ENCODE measurements at places on chromosomes 13 and 19. TPM values are rescaled to one million over a fixed set of nuclear protein-coding genes. Genes with fewer than 3 reads are reported as not detected.

The MPND gene
- polyA plus RNA-seq, result 15.9 TPM

The NXNL1 gene
- polyA plus RNA-seq, result not detected

The LRRC63 gene
- 0.11 TPM for polyA plus RNA-seq

The CALR3 gene
- polyA plus RNA-seq, result not detected

The TIMM50 gene
- 49.2 TPM for polyA plus RNA-seq

The GPR4 gene
- polyA plus RNA-seq, result 1.5 TPM

The CFAP97D2 gene
- polyA plus RNA-seq, result not detected

The ZNF69 gene
- polyA plus RNA-seq, result 3.4 TPM

The ZNF256 gene
- 6.0 TPM for polyA plus RNA-seq

The C1QTNF9 gene
- 4.9 TPM for polyA plus RNA-seq

The TIMM29 gene
- 18.1 TPM for polyA plus RNA-seq

The TEX26 gene
- not detected for polyA plus RNA-seq

The ZNF562 gene
- polyA plus RNA-seq, result 16.2 TPM

DNA sequence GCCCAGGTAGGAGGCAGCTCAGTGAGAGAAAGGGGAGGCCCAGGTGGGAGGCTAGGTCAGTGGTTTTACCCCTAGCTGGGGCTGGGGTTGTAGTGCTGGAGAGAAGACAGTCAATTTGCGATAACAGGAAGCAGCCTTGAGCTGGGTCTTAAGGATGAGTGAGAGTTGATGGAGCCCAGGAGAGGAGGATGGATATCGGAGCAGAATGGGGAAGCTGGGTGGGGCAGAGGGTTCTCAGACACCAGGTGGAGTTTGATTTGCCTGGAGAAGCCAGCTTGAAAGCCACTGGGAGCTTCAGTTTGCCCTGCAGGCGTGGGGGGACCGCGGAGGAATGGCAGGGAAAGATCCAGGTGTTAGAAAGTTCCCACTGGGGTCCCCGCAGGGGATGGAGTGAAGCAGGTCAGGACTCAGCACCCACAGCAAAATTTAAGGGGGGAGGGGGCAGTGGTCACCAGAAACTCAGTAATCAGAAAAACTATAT is 836 bp upstream of the CDC42EP5 start:
- DNase-seq, result no peak

DNA sequence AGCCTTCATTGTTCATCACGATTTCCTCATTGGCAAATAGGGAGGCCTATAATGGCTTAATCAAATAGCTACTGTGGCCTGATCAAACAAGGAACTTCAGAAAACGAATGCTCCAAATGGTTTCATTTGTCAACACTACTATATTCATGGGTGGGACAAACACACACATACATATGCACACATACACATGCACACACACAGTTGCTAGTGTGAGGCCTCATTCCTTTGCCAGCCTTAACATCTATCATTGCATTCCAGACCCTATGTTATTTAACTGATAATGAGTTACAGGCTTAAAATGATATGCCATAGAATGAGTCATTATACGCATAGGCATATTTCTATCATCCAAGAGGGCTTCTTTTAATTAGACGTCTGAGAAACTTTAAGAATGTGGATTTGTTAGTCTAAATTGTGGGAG is 140.2 kb downstream of the KLF5 start:
- no peak for DNase-seq

DNA sequence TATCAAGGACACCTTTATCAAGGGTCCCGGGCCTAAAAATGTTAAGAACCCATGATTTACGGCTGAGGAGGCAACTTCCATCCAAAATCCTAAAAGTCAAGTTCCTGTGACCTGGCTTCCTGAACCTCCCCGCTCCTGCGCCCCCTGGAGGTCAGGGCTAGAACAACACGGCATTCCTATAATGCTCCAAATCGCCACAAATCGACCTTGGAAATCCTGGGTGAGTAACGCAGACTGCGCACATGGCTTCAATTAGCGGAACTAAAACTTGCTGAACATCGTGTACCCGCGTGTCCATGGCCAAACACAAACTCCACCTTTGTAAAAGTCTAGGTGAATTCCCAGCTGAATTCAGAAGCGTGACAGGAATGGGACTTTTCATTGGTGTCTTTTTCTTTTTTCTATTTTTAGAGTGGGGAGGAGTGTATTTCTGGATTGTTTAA is 4.3 kb upstream of the C5AR1 start:
- DNase-seq, result no peak

GRCh38 chr13:84358601-84359000 is 476.3 kb upstream of the SLITRK1 start:
- no peak for DNase-seq

DNA sequence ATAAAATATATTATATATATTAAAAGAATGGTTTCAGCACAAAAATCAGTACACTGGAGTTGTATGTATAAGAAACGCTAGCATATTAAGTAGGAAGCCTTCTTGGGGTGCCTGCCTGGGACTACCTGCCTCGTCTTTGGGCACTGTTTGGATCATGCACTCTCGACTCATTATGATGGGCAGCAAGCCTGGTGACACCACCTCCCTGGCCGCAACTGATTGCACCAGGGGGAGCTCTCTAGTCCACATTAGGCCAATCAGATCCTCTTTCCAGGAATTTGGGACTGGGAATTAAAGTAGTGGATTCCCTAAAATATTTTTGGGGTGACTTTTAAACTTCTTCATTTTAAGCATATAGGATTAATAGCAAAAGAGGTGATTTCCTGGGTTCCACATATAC is 56.0 kb upstream of the RGCC start:
- DNase-seq, result no peak

DNA sequence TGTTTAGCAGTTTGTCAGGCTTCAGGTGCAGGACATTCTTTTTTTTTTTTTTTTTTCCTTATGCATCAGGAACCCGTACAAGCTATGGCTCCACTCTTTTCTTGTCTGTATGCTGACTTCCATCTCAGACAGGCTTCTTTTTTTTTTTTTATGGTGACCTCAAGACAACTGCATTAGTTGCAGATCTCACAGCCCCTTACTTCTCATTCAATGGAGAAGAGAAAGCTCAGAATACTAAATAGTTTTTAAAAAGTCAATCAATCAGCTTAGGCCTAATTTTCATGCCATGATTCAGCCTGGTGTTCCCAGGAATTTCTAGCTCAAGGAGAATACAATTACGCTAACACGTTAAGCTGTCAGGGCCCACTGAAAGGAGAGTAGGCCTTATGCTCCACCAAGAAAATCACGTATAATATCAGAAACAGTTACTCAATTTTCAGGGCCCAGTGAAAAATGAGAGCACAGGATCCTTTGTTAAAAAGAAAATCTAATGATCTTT is 1596.0 kb upstream of the MIR17HG start:
- DNase-seq, result no peak

DNA sequence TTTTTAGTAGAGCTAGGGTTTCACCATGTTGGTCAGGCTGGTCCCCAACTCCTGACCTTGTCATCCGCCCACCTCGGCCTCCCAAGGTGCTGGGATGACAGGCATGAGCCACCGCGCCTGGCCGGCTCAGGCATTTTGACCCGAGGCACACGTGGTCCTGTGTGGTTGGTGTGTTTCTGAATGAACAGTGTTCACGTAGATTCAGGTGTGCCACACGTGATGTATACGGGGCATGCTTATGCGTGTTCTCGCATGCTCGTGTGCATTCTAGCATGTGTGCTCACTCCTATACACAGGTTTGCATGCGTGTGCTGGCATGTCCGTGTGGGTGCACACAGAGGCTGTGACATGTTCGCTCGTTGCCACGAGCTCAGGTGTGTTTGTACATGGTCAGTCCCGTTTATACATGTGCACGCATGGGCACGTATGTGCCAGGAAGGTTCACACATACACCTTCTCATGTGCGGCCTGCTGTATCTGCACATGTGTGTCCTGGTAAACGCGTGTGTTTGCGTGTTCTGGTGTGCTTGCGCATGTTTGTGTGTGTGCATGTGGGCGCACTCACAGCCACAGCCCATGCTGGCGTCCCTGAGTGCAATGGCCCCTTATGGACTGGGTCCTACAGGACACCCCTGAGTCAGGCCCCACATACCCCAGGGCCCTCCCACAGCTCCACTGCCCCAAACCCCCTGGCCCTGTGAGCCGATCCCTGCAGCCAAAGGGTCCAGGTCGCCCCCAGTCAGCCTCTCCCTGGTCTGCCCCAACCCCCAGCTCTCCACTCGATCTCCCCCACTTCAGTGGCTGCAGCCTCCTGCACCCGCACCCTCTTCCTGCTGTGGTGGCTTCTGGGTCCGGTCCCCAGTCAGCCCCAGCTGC is 20.6 kb upstream of the TCF3 start:
- no peak for DNase-seq

- DNase-seq, result no peak
Measured at GRCh38 chr19:4781801-4782200, 9.7 kb upstream of the FEM1A start.

GRCh38 chr19:10692673-10693264 is 8.5 kb upstream of the QTRT1 start:
- DNase-seq, result no peak

GRCh38 chr13:22288496-22288895 is 617.6 kb downstream of the FGF9 start:
- DNase-seq, result no peak

- DNase-seq, result no peak
Measured at GRCh38 chr19:44142059-44142433, 692 bp downstream of the ZNF234 start.

GRCh38 chr13:23707674-23708073 is 137.5 kb downstream of the TNFRSF19 start:
- DNase-seq, result no peak

DNA sequence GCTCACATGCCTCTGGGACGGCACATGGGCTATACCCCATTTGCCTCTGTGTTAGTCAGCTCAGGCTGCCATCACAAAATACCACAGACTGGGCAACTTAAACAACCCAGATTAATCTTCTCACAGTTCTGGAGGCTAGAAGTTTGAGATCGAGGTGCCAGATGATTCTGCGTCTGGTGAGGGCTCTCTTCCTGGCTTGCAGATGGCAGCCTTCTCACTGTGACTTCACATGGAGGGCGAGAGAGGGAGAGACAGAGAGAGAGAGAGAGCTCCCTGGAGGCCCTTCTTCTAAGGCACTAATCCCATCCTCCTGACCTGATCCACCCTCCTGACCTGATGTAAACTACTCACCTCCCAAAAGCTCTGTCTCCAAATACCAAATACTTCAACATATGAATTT is 55.0 kb downstream of the GPR12 start:
- no peak for DNase-seq

DNA sequence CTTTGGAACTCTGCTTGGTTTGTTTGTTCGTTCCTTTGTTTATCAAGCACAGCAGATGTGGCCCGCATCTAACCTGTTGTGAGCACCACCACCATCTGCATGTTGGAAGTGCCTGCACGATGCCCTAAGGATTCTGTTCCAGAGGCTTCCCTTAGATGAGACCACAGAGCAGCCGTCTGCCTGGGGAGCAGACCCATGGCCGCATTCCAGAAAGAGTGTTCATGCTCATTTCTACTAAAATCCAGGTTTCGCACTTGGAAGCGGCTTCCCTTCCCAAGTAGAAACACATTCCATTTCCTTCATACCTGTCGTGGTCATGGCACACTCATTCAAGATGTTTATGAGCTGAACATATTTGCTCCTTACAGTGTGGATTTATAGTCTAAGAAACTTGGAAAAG is 27.2 kb downstream of the COL4A2 start:
- no peak for DNase-seq

GRCh38 chr13:100602493-100603111 is 14.0 kb upstream of the GGACT start:
- no peak for DNase-seq

DNA sequence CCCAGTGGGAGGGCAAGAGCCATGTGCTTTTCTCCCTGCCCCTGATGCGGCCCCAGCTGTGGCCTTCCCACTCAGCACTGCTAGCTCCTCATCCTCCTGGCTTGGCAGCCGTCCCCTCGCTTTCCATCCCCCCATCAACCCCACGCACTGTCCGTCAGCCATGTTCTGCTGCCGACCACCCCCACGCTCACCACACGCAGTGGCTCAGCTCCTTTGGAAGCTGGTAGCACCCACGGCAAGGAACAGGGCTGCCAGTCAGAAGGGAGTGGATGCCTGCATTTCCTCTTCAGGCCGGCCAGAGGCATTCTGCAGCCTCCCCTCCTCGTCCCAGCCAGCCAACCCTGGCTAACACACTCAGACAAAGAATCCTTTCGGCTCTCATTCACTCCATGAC is 6.3 kb downstream of the CALM3 start:
- no peak for DNase-seq

DNA sequence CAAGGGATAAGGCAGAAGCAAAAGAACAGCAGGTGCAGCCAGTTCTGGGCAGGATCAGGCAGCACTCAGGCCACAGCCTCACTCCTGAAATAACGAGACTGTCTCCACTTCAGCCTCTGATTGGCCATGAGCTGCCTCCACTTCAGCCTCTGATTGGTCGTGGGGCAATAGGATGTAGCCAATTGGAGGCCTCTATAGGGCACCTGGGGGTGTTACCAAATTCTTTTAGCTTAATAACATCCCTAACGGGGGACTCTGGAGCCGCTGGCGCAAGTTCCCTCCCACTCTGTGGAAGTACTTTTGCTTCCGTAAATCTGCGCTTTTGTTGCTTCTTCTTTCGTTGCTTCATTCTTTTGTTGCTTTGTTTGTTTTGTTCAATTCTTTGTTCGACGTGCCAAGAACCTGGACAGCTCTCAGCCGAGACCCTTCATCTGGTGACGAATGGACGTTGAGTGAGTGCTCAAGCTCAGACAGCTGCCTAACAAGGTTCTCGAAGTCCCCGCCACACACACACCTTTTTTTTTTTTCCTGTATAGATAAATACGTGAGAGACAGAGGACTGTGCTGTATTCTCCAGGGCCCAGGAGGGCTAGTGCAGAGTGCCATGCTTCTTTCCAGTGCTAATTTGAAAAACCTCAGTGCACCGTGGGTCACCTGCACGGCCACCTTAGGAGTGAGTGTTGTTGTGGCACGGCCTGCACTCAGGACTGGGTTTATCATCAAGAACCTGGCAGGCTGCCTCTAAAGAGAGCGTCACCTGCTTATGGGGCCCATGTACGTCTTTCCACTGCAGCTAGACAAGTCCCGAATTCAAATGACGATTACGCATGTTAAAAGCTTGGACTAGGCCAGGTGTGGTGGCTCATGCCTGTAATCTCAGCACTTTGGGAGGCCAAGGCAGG is 32.0 kb upstream of the TUBGCP3 start:
- DNase-seq, result no peak

- no peak for DNase-seq
Measured at GRCh38 chr13:25237083-25237482, 50.2 kb downstream of the MTMR6 start.

DNA sequence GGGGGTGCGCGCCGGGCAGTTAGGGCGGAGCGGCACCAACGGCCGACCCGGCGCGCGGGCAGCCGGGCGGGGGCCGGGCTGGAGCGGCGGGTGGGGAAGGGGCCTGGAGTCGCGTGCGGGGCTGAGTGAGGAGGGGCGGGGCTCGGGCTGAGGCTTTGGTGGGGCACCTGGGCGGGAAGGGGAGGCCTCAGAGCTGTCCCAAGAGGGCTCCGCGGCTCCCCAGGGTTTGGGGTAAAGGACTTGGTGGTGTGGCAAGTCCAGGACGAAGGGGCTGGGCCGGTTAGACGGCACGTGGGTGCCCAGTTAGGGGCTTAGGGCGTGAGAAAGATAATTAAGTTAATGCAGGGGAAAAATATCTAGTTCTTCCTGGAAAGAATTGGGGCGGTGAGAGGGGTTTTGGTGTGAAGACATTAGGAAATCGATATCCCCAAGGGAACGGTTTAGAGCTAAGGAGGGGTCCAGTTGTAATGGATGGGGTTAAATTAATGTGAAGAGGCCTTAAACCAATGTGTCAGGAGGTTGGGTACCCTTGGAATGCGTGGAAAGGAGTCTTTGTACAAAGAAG is 496 bp downstream of the ZNF574 start:
- no peak for DNase-seq

All from forelimb muscle (tissue), 1 donor.